Stimulated activated CD8-positive, alpha-beta memory T cell treated with anti-CD3 and anti-CD28 coated beads, Interleukin-15, amount 100 ng/mL, for 24 hours (primary cell): ENCODE measurements at places on chromosomes 16 and 17.

DNA sequence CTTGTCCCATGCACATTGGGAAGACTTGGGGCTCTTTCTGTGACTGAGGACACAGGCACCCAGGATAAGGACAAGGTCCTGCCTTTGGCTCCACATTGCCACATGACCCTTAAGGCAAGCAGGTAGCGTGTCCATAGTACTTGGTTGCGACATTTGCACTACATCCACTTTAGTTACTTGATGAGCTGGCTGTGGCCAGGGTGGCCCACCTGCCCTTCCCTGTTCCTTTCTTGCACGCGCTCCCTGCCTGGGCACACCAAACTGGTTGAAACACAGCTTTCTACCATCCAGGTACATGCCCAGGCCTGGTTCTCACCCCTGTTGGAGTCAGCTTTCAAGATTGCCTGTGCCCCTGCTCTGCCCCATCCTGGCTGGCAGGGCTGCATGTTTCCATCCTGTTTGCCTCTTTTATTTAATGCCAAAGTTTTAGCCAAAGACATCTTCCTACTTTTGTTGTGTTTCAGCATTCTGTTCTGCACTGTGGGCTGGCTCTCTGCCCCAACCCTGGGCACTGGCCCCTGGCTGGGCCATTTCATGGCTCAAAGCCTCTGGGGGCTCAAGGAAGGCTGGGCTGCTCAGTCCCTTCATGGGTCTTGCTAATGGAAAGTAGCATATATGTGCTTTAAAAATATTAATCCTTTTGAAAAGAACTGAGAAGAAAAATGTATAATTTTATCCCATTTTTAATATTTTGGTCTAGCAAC is 3.2 kb downstream of the B3GNT9 start:
- DNase-seq: no peak

GRCh38 chr16:11233727-11234376 is 22.2 kb downstream of the SOCS1 start:
- peak; percentile 41 for DNase-seq

DNA sequence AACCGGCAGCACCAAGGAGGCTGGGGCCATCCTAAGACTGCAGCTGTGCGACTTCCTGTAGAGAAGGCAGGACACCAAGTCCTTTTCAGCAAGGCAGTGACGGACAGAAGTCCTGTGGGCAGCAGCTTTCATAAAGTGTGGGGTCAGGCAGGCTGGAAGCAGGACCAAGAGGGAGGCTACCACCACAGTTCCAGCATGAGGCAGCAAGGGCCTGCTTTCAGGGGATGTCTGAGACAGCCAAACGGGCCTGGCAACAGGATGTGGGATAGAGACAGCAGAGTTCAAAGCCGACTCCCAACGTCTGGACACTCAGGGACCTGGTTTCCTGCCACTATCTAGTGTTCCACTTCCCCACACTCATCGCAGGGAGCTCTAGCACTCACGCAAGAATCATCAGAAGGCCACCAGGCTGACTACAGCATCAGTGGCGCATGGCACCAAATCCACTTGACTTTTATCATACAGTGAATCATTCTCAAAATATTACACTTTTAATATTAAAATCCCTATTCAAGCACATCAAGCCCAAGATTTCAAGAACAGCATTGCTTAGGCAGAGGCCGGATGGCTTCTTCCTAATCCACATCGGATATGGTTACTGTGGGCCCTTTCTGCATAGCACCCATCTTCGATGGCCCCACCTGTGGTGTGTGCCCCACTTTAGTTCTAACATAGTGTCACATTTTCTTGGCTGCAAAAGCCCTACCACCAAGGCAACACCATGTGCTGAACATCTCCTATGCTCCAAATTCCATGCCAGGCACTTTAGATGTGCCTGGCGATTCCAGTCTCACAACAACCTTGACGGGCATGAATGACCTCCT is 5.2 kb downstream of the USP7 start:
- DNase-seq: no peak

- peak; percentile 22 for DNase-seq
These were observed 748 bp upstream of the CMTM3 start for GRCh38 chr16:66603537-66604375.

- no peak for DNase-seq
These were observed 25.6 kb upstream of the TAC4 start for GRCh38 chr17:49873466-49873865.

- no peak for DNase-seq
These were observed 205.1 kb upstream of the MAF start for GRCh38 chr16:79805621-79806020.

- no peak for DNase-seq
These were observed 20.4 kb upstream of the CIBAR2 start for GRCh38 chr16:85132456-85133289.

- no peak for DNase-seq
These were observed 1.8 kb upstream of the SHISA9 start for GRCh38 chr16:12899529-12900143.

DNA sequence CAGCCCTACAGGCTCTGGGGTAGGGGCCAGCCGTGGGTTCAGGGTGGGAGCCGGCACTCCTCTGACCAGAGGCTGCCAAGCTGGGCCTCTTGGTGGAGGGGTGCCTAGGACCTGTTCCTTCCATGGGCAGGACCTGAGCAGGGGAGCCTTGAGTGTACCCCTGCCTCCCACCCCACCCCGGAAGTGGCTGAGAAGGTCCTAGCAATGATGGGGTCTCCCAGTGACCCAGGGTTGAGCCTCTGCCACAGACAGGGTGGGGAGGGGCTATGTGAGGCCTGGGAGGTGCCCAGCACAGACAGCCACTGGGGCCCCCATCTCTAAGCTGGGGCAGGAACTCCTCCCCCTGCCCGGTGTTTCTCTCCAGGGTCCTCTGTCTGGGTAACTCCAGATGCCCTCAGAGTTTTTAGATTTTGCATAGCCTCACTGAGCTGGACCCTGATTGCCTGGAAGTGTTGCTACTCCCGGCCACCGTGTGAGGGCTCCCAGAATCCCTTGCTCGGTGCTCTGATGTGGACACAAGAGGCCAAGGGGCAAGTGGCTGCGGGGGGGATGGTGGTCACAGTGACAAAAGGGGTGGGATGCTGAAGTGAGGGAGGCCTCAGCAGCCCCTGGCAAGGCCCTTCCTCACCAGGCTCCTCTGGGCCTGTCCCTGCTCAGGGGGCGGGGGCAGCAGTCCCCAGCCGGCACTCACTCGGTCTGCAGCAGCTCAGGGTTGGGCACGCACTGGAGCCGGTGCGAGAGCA is 6.4 kb upstream of the MTSS2 start:
- DNase-seq: no peak

GRCh38 chr16:87310610-87311009 is 6.6 kb downstream of the C16orf95 start:
- DNase-seq: no peak

GRCh38 chr17:4833941-4834680 is 971 bp downstream of the MINK1 start:
- DNase-seq: no peak

- no peak for DNase-seq
These were observed 257.5 kb downstream of the HAPSTR1 start for GRCh38 chr16:9348912-9349311.

DNA sequence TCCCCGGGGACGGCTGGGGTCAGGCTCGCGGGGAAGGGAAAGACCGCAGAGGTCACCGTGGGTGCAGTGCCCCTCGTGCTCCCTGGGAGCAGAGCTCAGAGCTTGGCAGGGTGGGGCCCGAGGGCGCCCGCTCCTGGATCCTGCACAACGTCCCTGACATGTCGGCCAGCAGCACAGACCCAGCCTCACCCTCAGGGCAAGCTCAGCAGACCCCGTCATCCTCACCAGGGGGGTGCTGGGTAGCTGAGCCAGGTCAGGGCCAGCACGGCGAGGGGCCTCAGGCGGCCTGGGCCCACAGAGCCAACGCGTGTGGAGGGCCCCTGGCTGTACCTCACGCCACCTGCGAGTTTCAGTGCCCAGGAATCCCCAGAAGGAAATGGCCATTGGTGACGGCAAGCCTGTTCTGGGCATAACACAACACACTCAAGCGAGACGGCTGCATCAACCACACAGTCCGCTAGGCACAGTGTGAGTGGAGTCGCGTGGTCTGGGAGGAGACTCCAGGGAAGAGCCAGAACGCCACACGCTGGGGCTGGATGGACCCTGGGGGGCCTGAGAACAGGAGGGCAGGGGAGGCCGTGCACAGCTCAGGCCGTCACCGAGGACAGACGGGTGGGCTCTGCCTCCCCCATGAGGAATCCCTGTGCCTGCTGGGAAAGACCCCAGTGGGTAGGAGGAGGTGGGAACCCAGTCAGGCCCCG is 60.3 kb downstream of the ZNF778 start:
- DNase-seq: no peak
